ENCODE measurements at places on chromosomes 2 and 18.

GRCh38 chr18:36296650-36297416 is 680 bp upstream of the FHOD3 start:
- peak; percentile 7 for DNase-seq

DNA sequence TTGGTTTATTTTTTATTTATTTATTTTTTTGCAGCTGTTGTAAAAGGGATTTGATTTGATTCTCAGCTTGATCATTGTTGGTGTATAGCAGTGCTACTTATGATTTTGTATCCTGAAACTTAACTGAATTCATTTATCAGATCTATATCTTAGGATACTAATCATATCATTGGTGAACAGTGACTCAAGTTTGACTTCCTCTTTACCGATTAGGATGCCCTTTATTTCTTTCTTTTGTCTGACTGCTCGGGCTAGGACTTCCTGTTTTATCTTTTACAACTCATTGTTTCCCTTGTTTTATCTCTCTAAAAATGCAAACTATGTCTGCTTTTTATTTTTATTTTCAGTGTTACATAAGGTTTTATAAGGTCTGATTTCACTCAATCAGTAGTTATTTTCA is 23.6 kb downstream of the SP100 start:
- no peak for DNase-seq

DNA sequence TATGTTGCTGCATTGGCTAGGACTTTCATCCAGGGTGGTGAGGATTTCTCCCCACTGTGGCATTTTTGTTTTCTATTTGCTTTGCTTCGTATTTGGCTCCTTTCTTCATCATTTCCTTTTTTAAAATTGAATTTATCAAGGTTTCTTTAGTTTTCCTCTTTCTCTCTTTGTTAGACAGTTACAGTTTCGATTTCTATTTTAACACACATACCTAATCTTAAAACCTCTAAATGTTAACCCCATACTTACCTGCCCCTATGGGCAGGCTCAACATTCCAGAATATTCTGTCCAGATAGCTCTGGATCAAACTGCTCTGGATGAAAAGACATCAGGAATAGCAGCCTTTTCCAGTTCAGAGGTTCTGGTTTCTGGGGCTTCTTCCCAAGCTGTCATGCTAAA is 49.2 kb downstream of the DIPK1C start:
- no peak for DNase-seq

DNA sequence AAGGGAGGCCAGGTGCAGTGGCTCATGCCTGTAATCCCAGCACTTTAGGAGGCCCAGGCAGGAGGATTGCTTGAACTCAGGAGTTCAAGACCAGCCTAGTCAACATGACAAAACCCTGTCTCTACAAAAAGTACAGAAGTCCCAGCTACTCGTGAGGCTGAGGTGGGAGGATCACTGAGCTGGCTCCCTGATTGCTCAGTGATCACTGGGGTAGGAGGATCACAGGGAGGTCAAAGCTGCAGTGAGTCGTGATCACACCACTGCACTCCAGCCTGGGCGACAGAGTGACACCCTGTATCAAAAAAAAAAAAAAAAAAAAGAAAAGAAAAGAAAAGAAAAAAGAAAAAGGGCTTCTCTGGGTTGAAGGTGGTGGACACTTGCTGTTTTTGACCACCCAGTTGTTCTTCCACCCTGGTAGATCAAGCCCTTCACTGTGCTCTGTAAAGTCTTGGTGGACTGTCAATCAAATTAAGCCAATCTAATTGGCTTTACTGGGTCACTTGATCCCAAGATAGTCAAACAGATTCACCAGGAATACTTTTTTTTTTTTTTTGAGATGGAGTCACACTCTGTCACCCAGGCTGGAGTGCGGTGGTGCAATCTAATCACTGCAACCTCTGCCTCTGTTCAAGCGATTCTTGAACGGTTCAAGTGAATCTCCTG is 191.6 kb downstream of the AGPS start:
- DNase-seq = no peak

GRCh38 chr18:23143815-23144261 is 8.6 kb downstream of the CABLES1 start:
- no peak for DNase-seq

GRCh38 chr2:234885118-234885517 is 66.7 kb upstream of the SH3BP4 start:
- DNase-seq = no peak

- no peak for DNase-seq
These were observed 60.5 kb upstream of the PMAIP1 start for GRCh38 chr18:59839246-59839645.

DNA sequence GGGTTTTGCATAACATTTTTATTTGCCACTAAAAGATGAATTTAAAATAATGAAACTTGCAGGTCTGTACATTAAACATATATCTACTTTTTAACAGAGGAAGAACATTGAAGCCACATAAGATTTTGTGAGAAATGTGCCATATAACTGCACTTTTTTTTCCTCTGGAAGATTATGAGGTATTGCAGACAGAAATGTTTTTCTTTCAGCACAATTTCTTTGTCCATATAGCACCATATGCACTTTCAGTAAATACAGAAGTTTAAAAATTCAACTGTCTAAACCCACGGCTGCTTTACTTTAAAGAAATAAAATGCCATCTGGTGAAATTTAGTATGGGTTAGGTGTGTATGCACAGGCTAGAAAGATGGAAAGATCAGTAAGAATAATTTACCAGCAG is 470 bp upstream of the FAP start:
- DNase-seq = no peak

GRCh38 chr2:174247474-174248186 is 702 bp downstream of the OLA1 start:
- DNase-seq = peak; percentile 13

- DNase-seq = no peak
These were observed 678.9 kb upstream of the CELF4 start for GRCh38 chr18:38244480-38244879.

GRCh38 chr2:189522435-189523151 is 58.0 kb downstream of the SLC40A1 start:
- no peak for DNase-seq

DNA sequence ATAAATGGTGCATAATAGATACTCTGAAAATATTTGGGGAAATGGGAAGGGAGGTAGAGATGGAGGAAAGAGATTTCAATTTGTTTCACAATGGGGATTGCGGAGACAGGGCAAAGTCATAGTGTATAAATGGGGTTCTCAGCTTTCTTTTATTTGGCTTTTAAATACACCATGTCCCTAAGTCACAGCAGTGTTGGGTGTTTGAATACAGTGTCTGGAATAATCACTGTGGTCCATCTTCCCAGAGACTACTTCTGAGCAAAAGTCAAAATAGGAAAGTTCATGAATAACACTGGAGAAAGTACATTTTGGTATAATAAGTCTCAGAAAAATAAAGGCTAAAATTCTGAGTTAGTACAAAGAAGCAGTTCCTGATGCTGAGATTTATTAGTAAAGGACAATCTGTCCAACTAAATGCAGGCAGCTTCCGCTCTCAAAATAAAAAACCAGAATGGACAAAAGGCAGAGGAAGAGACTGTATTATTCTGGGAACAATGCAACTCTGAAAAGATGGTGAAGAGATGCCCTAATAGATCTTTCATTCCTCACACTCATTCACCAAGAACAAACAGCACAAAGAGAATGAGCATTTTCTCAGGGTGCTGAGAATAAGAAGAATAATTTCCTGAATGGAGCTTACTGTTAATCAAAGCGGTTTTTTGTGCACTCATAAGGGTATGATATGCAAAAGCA is 295.4 kb upstream of the PIK3C3 start:
- DNase-seq = no peak

DNA sequence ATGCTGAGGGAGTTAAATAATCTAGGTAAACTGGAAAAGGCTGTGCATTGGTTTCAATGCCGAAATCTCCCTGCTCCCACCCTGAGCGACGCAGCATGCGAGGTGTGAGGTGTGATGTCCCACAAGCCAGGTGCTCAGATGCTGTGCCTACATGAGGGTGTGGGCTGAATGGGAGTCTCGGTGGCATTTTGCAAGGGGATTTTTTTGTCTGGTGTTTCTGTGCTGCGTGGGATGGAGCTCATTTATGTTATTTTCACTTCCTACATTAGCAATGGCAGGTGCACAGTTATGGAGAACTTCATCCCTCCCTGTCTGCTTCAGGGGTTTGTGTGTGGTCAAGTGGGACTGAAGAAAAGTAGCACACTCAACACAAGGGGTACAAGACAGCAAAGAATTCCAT is 110.2 kb upstream of the CCDC68 start:
- no peak for DNase-seq

All from activated naive CD4-positive, alpha-beta T cell treated with Interleukin-2 at 50 U/mL for 16 hours (primary cell).